ENCODE measurements at places on chromosomes 4 and X.

DNA sequence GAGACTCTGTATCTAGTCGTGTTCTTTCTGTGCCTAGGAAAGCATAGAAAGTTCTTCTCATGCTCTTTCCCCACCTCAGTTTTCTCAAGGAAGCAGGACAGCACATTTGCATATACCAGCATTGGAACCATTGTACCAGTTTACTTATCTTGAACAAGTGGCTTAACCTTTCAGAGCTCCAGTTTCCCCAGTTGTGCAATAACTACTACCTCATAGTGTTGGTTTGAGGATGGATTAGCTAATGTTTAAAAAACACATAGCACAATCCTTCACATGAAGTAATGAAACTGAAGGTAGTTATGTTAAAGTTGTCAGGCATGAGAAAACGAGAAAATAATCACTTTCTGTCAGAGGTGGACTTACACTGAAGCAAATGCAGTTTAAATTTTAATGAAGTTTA lies 92.2 kb upstream of the H2AZ1 start:
- no peak for DNase-seq

DNA sequence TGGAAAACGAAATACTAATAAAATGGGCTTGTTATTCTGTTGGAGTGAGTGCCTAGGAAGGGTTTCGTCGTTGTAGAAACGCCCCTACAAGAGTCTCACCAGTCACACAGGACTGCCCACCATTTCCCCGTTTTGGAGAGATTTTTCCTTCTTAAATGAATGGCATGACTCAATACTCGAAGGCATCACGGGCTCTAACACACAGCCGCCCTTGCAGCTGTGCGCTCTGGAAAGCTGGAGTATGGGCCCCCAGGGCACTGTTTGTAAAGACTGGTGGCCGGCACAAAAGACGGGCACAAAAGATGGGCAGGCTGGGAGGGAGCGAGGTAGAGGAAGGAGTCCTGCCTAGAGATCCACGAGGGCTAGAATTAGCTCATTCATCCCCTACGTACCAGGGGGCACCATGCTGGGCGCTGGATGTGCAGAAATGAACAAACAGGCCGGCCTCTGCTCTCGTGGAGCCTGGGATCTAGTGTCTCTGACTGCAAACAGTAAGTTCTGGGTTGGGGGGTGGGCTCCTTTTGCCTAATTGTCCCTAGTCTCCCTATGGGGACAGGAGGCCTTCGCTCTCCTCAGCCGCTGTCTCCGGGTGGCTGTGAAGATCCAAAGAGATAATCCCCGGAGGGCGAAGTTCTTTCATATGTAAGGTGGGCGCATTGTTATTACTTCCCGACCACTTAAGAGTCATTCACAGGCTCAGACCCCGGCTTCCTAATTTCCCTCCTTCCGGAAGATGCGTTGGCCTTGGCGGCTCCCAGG lies 1.0 kb upstream of the SFRP2 start:
- DNase-seq = no peak

DNA sequence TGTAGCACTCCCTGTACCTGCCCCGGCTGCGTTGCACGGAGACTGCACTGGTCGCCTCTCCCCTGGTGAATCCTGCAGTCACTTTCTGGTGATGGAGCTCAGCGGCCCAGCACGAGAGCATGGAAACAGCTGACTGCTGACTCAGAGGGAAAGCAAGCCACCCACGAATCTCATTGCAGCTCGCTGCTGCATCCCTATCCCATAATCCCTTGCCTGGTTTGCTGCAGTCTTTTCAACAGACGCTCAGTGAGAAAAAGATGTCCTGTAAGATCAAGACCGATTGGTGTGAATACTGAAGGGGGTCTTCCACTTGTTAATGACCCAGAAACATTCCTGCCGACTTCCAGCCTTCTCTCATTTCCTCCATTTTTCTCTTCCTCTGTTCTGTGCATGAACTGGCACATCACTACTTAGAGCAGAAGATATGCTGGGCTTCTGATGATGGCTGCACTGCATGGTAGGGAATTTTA lies 52.9 kb downstream of the TRIM2 start:
- DNase-seq = no peak

DNA sequence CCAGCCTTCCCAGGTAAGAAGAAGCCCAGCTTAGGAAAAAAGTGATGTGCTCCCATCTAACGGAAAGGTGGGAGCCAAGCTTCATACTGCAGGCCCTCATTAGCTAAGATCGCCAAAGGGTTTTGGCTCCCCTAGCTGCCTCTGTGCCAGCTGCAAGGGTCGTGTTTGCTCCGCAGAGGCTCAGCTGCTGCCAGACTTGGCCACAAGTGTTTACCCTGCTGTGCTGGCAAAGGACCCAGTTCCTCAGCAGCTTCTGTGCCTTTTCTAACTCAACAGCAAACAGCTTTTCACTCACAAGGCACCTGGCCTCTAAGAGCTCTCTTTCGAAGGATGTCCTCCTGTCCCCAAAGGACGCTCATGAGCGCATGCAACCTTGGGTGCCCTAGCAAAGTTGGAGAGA lies 12.2 kb upstream of the VMA21 start:
- no peak for DNase-seq

GRCh38 chr4:38084877-38085711 lies 124.9 kb downstream of the PTTG2 start:
- no peak for DNase-seq

GRCh38 chrX:14948691-14949090 lies 75.5 kb downstream of the MOSPD2 start:
- no peak for DNase-seq

DNA sequence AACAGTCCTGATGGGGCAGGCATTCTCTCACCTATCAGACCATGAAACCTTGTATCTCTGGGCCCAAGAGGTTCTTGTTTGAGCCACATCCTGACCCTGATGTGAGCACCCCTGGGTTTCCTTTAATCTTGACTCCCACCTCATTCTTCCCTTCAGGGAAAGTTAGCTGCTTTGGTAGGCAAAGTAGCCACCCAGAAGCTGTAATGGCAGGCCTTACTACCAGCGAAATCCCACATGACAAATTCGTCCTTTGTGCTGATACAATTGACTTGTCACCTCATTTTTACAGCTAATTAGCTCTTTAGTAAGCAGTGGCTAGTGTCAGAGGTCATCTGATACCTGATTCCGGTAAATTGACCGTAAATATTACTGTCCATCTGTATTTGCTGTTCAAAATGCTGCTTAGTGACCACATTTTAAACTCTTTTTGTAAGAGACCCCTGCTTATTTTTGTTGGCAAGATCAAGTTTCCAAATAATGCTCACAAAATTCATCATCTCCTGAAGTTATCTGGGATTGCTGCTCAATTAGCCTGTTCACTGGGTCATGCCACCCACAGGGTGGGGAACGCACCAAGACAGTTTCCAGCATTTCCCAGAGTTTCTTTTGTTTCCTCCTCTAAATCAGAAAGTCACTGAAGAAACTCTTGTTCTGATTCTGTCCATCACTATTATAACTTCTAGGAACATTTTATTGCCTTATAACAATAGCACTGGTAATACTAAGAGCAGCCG lies 329.7 kb downstream of the GPAT3 start:
- DNase-seq = no peak

DNA sequence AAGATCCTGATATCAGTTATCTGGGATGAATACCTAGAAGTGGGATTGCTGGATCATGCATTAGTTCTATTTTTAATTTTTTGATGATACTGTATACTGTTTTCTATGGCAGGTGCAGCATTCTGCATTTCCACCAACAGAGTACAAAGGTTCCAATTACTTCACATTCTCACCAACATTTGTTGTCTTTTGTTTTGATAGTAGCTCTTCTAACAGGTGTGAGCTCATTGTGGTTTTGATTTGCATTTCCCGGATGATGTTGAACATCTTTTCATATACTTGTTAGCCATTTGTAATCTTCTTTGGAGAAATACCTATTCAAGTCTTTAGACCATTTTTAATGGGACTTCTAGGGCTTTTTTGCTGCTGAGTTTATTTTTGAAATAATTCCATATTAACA lies 139.2 kb upstream of the AMOT start:
- no peak for DNase-seq

- DNase-seq = no peak
Measured at GRCh38 chrX:131975851-131976250, 47.3 kb upstream of the STK26 start.

GRCh38 chr4:4338210-4339001 lies 48.4 kb downstream of the ZBTB49 start:
- DNase-seq = no peak

DNA sequence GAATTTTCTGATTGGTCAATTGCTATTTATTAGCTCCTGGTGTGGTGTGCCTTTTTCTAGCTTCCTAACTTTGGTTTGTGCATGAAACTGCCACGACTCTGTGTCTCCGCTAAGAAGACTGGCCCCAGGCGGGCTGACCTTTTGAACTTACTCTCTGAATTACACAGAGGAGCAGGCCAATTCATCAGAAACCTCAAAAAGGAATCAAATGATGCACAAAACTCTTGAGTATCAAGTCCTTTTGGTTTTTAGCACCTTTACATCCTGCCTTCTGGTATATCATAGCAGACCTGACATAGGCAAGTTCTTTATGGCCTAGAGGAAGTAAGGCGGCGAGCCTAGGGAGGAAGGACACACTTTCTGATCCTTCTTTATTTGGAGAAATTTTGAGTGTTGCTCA lies 17.6 kb downstream of the TKTL1 start:
- no peak for DNase-seq
